ENCODE measurements at places on chromosomes 4 and X. TPM values are rescaled to one million over a fixed set of nuclear protein-coding genes. Genes with fewer than 3 reads are reported as not detected.
A peak's percentile ranks its signal among the peaks of the same experiment; 100 is the strongest.

The PDGFRA gene
- total RNA-seq, result 69.5 TPM

The ELOVL6 gene
- total RNA-seq, result 3.6 TPM

The PKD2 gene
- 21.4 TPM for total RNA-seq

The SLIT2 gene
- 91.8 TPM for total RNA-seq

The CASP3 gene
- 17.8 TPM for total RNA-seq

The SPANXC gene
- total RNA-seq, result not detected

The UGT2B7 gene
- not detected for total RNA-seq

The PLXNB3 gene
- total RNA-seq, result 4.6 TPM

DNA sequence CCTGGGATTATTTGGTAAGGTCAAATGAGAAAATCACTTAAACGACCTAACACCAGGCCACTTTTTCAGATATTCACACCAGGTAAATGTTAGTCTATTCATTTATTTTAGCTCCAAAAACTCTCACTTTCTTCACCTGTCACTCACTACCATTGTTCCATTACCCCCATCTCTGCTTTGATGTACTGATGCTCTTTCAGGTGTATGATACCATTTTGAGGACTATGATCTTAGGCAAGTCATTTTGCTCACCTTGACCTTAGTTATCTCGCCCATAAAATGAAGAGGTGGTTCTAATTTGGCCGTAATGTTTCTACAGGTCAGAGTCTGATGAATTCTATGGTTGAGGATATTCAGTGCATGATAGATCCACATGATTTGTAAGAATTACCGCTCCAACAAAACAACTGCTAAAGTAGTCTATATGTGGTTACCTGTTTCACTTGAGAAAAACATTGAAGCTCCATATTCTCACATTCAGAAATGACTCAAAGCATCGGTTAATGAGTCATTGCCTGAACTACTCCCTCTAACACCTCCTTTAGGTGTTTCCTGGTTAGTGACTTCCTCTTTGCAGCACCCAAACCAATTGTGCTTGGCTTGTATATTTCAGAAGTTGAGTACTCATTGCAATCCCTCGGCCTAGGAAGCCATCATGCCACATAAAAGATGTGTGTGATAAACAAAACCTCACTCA lies 4.5 kb downstream of the DTHD1 start:
- no peaks in the 10 kb centered on the region for H3K36me3 ChIP-seq
- no peaks in the 10 kb centered on the region for H3K4me1 ChIP-seq
- H3K27me3 ChIP-seq, result no peaks in the 10 kb centered on the region
- DNase-seq, result no peak
- H3K4me3 ChIP-seq, result no peak overlapping the region
- H3K27ac ChIP-seq, result no peak overlapping the region

GRCh38 chr4:138251938-138252337 lies 9.8 kb upstream of the SLC7A11 start:
- H3K4me3 ChIP-seq, result no peak overlapping the region
- H3K27me3 ChIP-seq, result no peaks in the 10 kb centered on the region
- no peak overlapping the region for H3K27ac ChIP-seq
- no peaks in the 10 kb centered on the region for H3K36me3 ChIP-seq
- H3K4me1 ChIP-seq, result no peaks in the 10 kb centered on the region

DNA sequence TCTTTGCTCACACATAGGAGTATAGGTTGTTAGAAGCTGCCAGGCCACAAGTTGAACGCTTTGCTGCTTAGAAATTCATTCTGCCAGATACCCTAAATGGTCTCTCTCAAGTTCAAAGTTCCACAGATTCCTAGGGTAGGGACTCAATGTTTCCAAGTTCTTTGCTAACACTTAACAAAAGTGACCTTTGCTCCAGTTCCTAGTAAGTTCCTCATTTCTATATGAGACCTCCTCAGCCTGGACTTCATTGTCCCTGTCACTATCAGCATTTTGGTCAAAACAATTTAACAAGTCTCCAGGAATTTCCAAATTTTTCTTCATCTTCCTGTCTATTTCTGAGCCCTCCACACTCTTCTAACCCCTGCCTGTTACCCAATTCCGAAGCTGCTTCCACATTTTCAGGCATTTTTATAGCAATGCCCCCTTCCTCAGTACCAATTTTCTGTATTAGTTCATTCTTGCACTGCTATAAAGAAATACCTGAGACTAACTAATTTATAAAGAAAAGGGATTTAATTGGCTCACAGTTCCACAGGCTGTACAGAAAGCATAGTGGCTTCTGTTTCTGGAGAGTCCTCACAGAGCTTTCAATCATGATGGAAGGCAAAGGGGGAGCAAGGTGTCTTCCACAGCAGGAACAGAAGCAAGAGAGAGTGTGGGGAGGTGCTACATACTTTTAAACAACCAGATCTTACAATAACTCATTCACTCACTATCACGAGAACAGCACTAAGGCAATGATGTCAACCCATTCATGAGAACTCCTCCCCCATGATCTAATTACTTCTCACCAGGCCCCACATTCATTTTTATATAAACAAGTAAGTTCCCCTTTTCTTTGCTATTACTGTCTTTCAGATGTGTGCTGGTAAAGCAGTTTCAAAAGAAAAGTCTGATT lies 11.5 kb upstream of the TLR1 start:
- no peaks in the 10 kb centered on the region for H3K4me1 ChIP-seq
- peak overlapping the region; percentile 73 for H3K27ac ChIP-seq
- no peaks in the 10 kb centered on the region for H3K36me3 ChIP-seq

GRCh38 chrX:56798866-56799758 lies 70.1 kb downstream of the NBDY start:
- no peak for DNase-seq
- H3K27me3 ChIP-seq, result no peaks in the 10 kb centered on the region
- H3K27ac ChIP-seq, result no peak overlapping the region
- no peak overlapping the region for H3K4me3 ChIP-seq
- peaks cover 7% of the 10 kb centered on the region for H3K4me1 ChIP-seq

DNA sequence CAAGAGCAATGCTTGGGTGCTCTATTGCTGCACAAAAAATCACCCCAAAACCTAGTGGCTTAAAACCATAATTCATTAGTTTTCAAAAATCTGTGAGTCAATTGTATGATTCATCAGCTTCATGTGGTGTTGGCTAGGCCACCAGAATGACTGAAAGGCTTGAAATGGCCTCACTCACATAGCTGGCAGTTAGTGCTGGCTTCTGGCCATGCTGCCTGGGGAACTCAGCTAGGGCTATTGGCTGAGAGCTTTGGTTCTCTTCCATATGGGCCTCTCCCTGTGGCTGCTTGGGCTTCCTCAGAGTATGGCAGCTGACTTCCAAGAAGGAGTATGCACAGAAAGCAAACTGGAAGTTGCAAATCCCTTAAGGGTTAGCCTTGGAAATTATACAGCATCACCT lies 3.1 kb upstream of the MTMR1 start:
- peaks cover 9% of the 10 kb centered on the region for H3K4me1 ChIP-seq
- no peak for DNase-seq
- H3K27me3 ChIP-seq, result no peaks in the 10 kb centered on the region
- no peak overlapping the region for H3K27ac ChIP-seq
- H3K4me3 ChIP-seq, result no peak overlapping the region

DNA sequence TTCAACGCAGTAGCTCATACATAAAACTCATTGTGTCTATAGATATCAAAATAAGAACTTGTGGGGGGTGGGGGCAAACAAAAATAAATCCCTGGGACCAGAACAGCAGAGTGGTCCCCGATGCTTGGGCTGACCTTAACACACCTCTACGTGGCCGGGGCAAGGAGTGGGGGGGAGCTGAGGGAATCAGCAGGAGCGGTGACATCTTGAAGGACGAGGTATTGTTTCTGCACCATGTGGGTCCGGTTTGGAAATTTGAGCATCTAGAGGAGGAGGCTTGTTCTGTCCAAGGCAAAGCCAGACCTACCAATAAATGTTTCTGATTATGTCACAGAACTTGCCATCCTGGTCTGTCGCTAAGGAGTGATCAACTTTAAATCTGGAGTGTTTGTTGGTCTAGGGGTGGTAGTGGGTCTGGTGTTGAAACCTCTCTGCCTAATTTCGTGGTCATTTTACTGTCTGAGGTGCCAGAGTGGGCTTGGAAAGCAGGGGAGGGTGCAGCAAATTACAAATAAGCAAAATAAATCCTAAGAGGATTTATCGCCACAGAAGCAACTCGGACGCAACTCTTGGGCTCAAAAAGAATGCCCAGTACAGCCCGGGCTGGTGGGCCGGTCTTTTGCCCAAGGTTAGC lies 774 bp upstream of the RAPGEF2 start:
- no peak for DNase-seq
- H3K27ac ChIP-seq, result peak overlapping the region; percentile 100
- peak overlapping the region; percentile 98 for H3K4me3 ChIP-seq
- no peaks in the 10 kb centered on the region for H3K27me3 ChIP-seq

GRCh38 chr4:87174672-87175071 lies 45.7 kb downstream of the KLHL8 start:
- no peak overlapping the region for H3K27ac ChIP-seq
- H3K4me3 ChIP-seq, result no peak overlapping the region
- H3K27me3 ChIP-seq, result no peaks in the 10 kb centered on the region

DNA sequence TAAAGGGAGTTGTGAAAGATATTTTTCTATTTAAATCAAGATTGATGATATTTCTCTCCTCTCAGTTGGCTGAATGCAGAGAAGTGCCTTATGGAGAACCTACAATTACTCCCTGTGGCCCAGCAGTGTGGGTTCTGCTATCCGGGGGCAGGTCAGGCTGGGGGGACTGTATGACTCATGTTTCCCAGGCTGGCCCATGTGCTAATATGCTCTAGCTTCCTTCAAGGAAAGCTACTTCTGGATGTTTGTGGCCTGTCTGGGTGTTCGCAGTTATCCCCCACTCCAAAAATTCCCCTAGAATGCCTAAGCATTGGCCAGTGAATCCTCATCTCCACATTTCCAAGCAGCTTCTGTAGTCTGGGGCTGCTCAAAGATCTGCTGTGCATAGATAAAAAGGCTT lies 58.9 kb upstream of the SPP1 start:
- no peak for DNase-seq
- H3K27me3 ChIP-seq, result no peaks in the 10 kb centered on the region

- H3K27me3 ChIP-seq, result no peaks in the 10 kb centered on the region
- H3K27ac ChIP-seq, result no peak overlapping the region
- no peaks in the 10 kb centered on the region for H3K4me1 ChIP-seq
- no peak overlapping the region for H3K4me3 ChIP-seq
Observed at GRCh38 chrX:130330146-130330545, 9.6 kb upstream of the SLC25A14 start.

GRCh38 chrX:3216581-3217180 lies 129.8 kb downstream of the MXRA5 start:
- no peak overlapping the region for H3K27ac ChIP-seq
- no peaks in the 10 kb centered on the region for H3K36me3 ChIP-seq
- no peak overlapping the region for H3K4me3 ChIP-seq
- H3K4me1 ChIP-seq, result no peaks in the 10 kb centered on the region
- DNase-seq, result no peak

DNA sequence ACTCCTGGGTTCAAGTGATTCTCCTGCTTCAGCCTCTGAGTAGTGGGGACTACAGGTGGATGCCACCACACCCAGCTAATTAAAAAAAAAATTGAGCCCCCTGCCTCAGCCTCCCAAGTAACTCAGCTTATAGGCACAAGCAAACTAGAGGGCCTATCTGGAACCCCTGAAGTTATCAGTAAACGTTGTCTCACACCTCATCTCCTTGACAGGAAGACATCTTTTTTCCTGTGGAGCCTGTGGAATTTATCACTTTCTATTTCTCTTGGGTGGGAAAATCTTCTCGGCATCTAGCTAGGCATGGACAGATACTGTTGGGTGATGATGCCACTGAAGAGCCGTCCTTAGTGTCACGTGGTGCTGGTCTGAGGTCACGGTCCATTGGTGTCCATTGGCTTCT lies 171.3 kb downstream of the SOWAHB start:
- DNase-seq, result no peak
- no peaks in the 10 kb centered on the region for H3K27me3 ChIP-seq
- H3K4me1 ChIP-seq, result peaks cover 21% of the 10 kb centered on the region
- H3K36me3 ChIP-seq, result no peaks in the 10 kb centered on the region

GRCh38 chrX:143025628-143026027 lies at the start of gene SPANXN4:
SPANXN4 (plus strand) TSS chrX:143025928; CDS start chrX:143026015, 87 bp downstream.
- H3K27ac ChIP-seq, result no peak within 1 kb of the TSS
- no peak within 1 kb of the TSS for H3K4me3 ChIP-seq
- H3K4me1 ChIP-seq, result no peaks in the 10 kb centered on the region
- H3K27me3 ChIP-seq, result no peaks in the 10 kb centered on the region

GRCh38 chrX:153974003-153974725 lies 1.6 kb downstream of the TMEM187 start:
- no peaks in the 10 kb centered on the region for H3K27me3 ChIP-seq
- DNase-seq, result no peak
- H3K4me1 ChIP-seq, result peaks cover 19% of the 10 kb centered on the region
- H3K27ac ChIP-seq, result peak overlapping the region; percentile 99
- H3K36me3 ChIP-seq, result no peaks in the 10 kb centered on the region

- H3K4me1 ChIP-seq, result no peaks in the 10 kb centered on the region
- H3K27ac ChIP-seq, result no peak overlapping the region
- no peak overlapping the region for H3K4me3 ChIP-seq
- H3K36me3 ChIP-seq, result no peaks in the 10 kb centered on the region
Observed at GRCh38 chr4:112765317-112765974, 128.5 kb downstream of the LARP7 start.

DNA sequence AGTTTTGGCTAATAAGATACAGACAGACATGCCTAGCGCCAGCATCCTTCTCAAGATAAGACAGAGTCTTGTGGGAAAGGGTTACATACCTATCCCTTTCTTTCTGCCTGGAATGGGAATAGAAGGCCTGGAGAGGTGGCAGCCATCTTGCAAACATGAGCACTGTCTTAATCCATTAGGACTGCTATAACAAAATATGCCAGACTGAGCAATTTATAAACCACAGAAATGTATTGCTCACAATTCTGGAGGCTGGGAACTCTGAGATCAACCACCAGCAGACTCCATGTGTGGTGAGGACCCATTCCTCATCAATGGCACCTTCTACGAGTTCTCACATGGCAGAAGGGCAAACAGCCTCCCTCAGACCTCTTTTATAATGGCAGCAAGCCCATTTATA lies 26.5 kb upstream of the NEIL3 start:
- H3K36me3 ChIP-seq, result no peaks in the 10 kb centered on the region
- no peaks in the 10 kb centered on the region for H3K27me3 ChIP-seq
- peaks cover 5% of the 10 kb centered on the region for H3K4me1 ChIP-seq
- H3K27ac ChIP-seq, result no peak overlapping the region

All from lower lobe of right lung (tissue), 2 donors.